ENCODE measurements at places on chromosomes 7 and 10.

DNA sequence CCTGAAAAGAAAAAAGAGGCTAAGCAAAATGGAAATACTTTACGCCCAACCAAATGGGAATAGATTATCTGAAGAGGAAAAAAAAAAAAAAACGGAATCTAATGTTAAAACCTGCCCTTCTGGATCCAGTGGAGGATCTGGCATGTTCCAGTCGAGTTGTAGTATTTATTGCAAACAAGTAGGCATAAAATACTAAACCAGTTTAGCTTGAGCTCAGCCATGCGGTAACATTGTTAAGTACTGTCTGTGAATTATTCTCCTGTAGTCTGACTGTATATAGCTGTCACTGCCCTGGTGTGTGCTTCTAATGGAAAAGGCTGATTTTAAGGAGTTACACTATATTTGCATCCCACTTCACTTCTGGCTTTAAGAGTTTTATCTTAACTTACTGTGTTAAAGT, 40.3 kb downstream of the CELF2 start:
- no peak for DNase-seq

DNA sequence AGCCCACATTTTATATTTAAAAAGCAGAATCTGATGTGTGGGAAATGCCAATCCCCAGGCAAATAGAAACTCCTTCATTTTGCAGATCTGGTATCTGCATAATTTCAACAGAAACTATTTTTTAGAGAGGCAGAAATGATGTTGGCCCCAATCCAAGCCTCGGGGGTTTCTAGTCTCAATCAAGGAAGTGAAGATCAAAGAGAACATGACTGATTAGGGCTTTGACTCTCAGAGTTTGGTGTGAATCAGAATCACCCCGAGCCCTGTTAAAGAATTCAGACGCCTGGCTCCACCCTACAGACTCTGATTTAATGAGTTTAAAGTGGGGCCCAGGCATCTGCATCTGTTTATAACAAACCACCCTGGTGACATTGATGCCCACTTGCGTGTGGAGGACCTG, 36.7 kb upstream of the UBE2H start:
- DNase-seq: no peak

- DNase-seq: no peak
Observed at GRCh38 chr10:48466611-48467240, 138.1 kb downstream of the ARHGAP22 start.

GRCh38 chr7:154743206-154743605, 259.7 kb downstream of the PAXIP1 start:
- DNase-seq: no peak

GRCh38 chr10:86079088-86079487, 287.5 kb downstream of the GRID1 start:
- DNase-seq: no peak
